Activated CD8-positive, alpha-beta T cell treated with anti-CD3 and anti-CD28 coated beads for 36 hours (primary cell): ENCODE measurements at places on chromosomes 7 and 10. TPM values are rescaled to one million over a fixed set of nuclear protein-coding genes. Genes with fewer than 3 reads are reported as not detected.
A peak's percentile ranks its signal among the peaks of the same experiment; 100 is the strongest.

DYNC1I1 gene
- not detected for total RNA-seq

TNS3 gene
- 0.16 TPM for total RNA-seq

DNA sequence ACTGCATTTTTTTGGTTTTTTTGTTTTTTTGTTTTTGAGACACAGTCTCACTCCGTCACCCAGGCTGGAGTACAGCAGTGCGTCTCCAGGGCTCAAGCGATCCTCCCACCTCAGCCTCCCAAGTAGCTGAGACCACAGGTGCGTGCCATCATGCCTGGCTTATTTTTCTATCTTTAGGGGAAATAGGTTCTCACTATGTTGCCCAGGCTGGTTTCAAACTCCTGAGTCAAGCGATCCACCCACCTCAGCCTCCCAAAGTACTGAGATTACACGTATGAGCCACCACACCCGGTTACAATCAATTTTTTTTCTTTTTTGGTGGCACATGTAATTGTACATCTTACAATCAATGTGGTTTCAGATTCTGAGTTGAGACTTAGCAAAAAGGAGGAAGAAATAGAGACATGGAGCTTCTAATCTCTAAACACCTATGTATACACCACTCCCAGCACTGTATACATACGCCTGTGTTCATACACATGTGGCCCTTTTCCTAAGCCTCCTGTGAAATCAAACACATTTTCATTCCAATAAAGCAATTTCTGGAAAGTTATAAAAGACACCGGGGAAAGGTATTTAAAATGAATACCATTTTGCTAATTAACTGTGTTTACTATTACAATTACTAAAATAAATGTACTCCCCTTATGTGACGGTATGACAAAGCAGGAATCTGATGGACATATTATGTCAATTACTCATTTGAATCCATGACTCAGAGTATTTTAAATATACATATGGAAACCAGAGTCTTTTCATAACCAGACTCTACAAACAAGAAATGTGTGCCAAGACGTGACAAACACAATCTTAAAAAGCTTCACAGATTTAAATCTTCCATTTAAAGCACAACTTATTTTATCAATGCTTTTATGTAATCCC is 40.9 kb downstream of the SMURF1 start:
- peak; percentile 54 for DNase-seq
- H3K27ac ChIP-seq = peak overlapping the region; percentile 22
- H3K27me3 ChIP-seq = no peaks in the 10 kb centered on the region
- peaks cover 54% of the 10 kb centered on the region for H3K4me1 ChIP-seq

- H3K27ac ChIP-seq = no peak overlapping the region
- no peak for DNase-seq
- H3K36me3 ChIP-seq = no peaks in the 10 kb centered on the region
- no peaks in the 10 kb centered on the region for H3K4me1 ChIP-seq
These were observed 72.7 kb downstream of the CFAP46 start for GRCh38 chr10:132869621-132870020.

- H3K4me1 ChIP-seq = no peaks in the 10 kb centered on the region
- no peak overlapping the region for H3K4me3 ChIP-seq
- H3K36me3 ChIP-seq = no peaks in the 10 kb centered on the region
- no peak for DNase-seq
- H3K27ac ChIP-seq = no peak overlapping the region
These were observed 1257.9 kb downstream of the NXPH1 start for GRCh38 chr7:9691286-9691685.

DNA sequence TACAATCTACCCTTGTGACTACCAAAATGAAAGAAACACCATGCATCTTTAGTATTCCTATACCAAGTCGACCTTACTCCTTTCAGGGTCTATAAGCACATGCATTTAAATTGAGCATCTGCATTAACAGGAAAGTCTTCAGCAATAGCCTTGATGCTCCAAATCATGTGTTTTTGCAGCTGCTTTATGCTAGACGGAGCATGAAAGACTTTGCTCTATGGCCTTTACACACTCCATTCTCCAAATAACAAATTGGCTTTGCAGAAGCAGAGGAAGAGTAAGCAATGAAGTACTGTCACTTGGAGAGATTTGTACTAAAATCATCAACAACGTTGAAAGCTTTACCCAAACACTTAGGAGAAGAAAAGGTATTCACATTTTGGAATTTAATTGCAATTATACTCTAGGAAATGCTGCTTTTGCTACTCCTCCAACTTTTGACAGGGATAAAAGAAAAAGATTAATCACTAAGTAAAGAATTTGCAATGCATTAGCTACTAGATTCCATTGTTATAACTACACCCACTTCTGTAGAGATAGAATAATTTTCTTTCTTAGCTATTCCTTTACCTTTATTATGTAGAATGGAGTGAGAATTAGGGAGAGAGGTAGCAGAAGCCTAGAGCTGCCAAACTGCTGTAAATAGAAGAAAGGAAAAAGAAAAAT is 131.8 kb downstream of the SEMA3E start:
- H3K27me3 ChIP-seq = no peaks in the 10 kb centered on the region
- DNase-seq = no peak
- no peaks in the 10 kb centered on the region for H3K36me3 ChIP-seq
- H3K4me3 ChIP-seq = no peak overlapping the region
- H3K4me1 ChIP-seq = no peaks in the 10 kb centered on the region

DNA sequence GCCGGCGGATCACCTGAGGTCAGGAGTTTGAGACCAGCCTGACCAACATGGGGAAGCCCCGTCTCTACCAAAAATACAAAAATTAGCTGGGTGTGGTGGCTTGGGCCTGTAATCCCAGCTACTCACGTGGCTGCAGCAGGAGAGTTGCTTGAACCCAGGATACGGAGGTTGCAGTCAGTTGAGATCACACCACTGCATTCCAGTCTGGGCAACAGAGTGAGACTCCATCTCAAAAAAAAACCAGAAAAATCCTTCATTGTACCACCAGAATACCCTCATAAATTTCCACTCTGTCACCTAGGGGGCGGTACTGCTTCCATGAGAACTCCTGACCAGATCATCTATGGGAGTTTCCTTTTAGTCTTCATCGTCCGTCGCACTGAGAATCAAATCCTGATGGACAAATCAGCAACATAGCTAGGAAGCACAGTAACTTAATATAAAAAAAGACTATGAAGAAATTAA is 225.8 kb upstream of the KLF14 start:
- no peaks in the 10 kb centered on the region for H3K27me3 ChIP-seq
- peak overlapping the region; percentile 99 for H3K27ac ChIP-seq
- no peak overlapping the region for H3K4me3 ChIP-seq
- H3K36me3 ChIP-seq = peaks cover 68% of the 10 kb centered on the region
- DNase-seq = peak; percentile 68

DNA sequence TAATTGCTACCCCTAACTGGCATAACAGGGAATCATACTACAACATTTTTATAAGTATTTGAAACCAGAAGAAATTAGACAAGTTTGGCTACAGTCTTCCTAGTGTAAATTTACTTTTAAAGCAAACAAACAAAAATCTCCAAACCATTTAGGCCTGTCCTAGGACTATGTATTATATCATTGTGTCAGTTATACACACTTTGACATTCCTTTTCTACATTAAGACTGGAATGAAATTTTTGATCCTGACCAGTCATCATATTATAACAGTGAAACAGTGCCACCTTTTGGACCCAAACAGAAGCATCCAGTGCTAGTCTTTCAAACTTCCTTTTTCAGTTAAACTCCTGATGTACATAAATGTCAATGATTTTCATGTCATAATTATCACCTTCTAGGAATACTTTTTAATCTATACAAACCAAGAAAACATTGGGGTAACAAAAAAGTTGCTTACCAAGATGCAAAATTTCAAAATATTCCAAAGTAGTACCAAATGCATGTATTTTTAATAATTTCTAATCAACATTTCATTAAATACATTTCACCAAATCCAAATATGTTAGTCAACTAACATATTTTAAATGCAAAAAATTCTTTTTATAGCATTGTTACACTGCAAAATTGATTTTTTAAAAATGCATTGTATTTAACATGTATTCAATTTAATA is 75.7 kb downstream of the IMMP2L start:
- peak; percentile 5 for DNase-seq
- H3K36me3 ChIP-seq = peaks cover 2% of the 10 kb centered on the region
- no peak overlapping the region for H3K4me3 ChIP-seq
- H3K4me1 ChIP-seq = no peaks in the 10 kb centered on the region
- H3K27me3 ChIP-seq = no peaks in the 10 kb centered on the region

GRCh38 chr7:100567751-100568175 is 5.9 kb downstream of the SAP25 start:
- H3K36me3 ChIP-seq = peaks cover 15% of the 10 kb centered on the region
- peaks cover 46% of the 10 kb centered on the region for H3K4me1 ChIP-seq
- H3K27me3 ChIP-seq = no peaks in the 10 kb centered on the region
- DNase-seq = no peak
- no peak overlapping the region for H3K4me3 ChIP-seq
